GM23338 (cell line): ENCODE measurements at places on chromosomes 3 and 15. TPM values are rescaled to one million over a fixed set of nuclear protein-coding genes. Genes with fewer than 3 reads are reported as not detected.

GRCh38 chr3:100650651-100651619 lies 41.5 kb downstream of the ADGRG7 start:
- no peak for DNase-seq
- no peaks in the 10 kb centered on the region for H3K36me3 ChIP-seq
- no peak overlapping the region for H3K4me3 ChIP-seq

GRCh38 chr3:141870091-141870687 lies 6.3 kb upstream of the ATP1B3 start:
- H3K4me3 ChIP-seq, result no peak overlapping the region
- no peak overlapping the region for H3K27ac ChIP-seq
- H3K36me3 ChIP-seq, result no peaks in the 10 kb centered on the region
- H3K4me1 ChIP-seq, result no peaks in the 10 kb centered on the region
- no peak for DNase-seq

DNA sequence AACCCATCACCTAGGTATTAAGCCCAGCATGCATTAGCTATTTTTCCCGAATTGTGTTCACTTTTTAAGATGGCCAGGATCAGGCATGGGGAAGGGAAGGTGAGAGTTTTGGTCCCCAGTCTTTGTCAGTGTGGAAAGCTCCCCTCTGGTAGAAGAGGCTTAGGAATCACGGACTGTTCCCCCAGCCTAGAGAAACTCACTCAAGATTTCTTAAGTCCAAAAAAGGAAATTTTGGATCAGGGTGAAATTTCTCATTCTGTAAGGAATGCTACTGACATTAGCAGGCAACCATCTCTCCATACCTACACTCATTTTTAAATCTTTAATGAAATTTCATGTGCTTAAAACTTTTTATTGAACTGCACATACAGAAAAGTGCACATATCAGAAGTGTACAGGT lies 70.3 kb upstream of the GALNT15 start:
- no peak overlapping the region for H3K4me3 ChIP-seq
- no peak overlapping the region for H3K27ac ChIP-seq
- H3K27me3 ChIP-seq, result no peaks in the 10 kb centered on the region

The DNAH1 gene
- 0.35 and 1.8 TPM in 2 replicates for total RNA-seq

DNA sequence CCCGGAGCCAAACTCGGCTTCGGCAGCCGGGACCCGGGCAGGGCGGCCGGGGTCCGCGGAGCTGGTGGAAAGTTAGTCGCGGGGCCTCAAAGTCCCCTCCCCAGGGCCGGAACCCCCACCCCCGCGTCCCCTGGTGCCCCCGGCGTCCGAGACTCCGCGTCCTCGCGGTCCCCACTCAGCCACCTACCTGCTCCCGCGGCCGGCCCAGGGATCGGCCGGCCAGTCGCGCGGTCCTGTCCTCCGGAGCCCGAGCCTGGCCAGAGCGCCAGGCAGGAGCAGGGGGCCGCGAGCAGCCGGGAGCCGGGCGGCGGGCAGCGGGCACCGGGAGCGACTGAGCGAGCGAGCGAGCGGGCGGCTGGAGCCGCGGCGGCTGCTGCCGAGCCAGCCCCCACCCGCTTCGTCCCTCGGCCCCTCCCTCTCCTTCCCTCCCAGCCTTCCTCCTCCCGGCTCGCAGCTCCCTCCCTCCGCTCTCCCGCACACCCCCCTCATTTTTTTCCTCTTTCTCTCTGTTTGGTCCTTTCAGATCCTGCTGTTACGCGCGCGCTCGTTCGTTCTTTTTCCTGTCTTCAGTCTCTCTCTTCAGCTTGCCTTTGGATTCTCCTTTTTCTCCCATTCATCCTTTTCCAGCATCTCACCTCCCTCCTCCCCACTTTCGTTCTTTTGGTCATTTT lies at the start of gene MEGF11:
MEGF11 (minus strand) TSS at position 333 of the 671 bp plus-strand sequence. CDS start 125,347 bp downstream, outside the sequence.
- H3K27me3 ChIP-seq, result peaks cover 87% of the 10 kb centered on the region
- peaks cover 39% of the 10 kb centered on the region for H3K4me1 ChIP-seq
- no peaks in the 10 kb centered on the region for H3K36me3 ChIP-seq
- H3K27ac ChIP-seq, result no peak within 1 kb of the TSS
- DNase-seq, result peak; percentile 87

The NR1I2 gene
- total RNA-seq, result 3.9 and 4.4 TPM in 2 replicates

GRCh38 chr3:52443268-52443610 lies 1.7 kb downstream of the SEMA3G start:
- H3K27ac ChIP-seq, result no peak overlapping the region
- no peaks in the 10 kb centered on the region for H3K36me3 ChIP-seq
- no peak overlapping the region for H3K4me3 ChIP-seq
- no peaks in the 10 kb centered on the region for H3K27me3 ChIP-seq

DNA sequence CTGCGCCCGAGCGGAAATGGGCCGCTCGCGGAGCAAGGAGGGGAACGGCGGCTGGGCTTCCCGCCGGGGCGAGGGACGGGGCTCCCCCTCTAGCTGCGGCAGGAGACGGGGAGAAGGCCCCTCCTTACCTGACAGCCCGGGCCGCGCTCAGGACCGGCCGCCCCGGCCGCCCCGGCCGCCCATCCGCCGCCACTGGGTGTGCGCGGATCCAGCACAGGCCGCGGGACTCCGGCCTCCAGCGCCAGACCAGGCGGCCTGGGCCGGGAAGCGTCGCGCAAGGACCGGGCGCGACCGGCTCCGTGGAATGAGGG lies 296 bp downstream of the TPRA1 start:
- H3K27ac ChIP-seq, result no peak overlapping the region
- DNase-seq, result peak; percentile 45
- peak overlapping the region; percentile 80 for H3K4me3 ChIP-seq
- peaks cover 5% of the 10 kb centered on the region; the same call in 1 of the 2 replicates for H3K27me3 ChIP-seq
- peaks cover 13% of the 10 kb centered on the region for H3K4me1 ChIP-seq

DNA sequence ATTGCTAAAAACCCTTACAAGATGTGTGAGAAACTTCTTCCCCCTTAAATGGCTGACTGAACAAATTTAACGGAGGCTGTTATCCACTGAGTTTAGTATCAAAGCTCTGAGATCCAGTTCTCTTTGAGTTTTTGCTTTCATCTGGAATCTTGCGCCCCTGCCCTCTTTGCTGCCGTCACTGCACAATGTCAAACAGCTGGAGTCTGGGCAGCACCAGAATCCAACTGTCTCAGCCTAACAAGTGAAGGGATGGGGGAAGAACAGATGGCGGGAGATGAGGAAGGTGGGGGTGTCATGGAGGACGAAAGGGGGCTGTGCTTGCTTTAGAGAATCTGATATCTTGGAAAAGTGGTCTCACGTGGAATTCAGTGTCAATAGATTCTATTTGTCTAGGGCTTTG lies 7.0 kb upstream of the BOC start:
- H3K27me3 ChIP-seq, result no peaks in the 10 kb centered on the region
- peaks cover 5% of the 10 kb centered on the region; the same call in 1 of the 2 replicates for H3K4me1 ChIP-seq
- H3K4me3 ChIP-seq, result no peak overlapping the region
- DNase-seq, result no peak
- no peaks in the 10 kb centered on the region for H3K36me3 ChIP-seq

GRCh38 chr3:197064771-197065170 lies 35.2 kb upstream of the MELTF start:
- H3K27ac ChIP-seq, result no peak overlapping the region
- H3K36me3 ChIP-seq, result peaks cover 3% of the 10 kb centered on the region; the same call in 1 of the 2 replicates
- H3K4me1 ChIP-seq, result no peaks in the 10 kb centered on the region

DNA sequence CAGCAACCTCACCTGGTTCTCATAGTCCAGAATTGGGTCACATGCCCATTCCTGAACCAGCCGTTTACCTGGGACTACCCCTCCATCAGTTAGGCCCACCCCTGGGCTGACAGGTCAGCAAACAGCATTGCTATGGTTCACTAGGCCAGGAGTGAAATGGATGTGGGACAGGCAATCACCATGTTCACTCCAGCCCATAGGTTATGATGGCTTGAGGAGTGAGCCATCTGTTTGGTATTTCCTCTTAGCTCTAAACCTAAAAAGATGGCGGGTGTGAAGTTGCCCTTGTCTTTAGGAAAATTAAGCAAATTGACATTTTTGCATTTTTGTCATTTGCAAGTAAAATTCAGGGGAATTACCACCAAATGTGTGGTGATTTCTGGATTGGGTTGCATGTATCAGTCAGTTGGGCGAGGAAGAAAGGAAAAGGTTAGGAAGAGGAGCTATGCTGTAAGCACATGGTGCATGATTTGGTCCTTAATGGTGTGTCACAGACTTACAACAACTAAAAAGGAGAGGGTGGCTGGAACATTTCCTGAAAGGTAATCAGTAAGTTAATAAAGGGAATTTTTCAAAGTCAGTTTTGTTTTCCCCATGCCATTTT lies 17.2 kb downstream of the NXPE3 start:
- H3K27me3 ChIP-seq, result no peaks in the 10 kb centered on the region
- H3K4me3 ChIP-seq, result no peak overlapping the region
- no peak overlapping the region for H3K27ac ChIP-seq
- 0 out of 2 replicates have a peak, but pooled peaks cover 4% of the 10 kb centered on the region for H3K4me1 ChIP-seq

- no peak for DNase-seq
- no peaks in the 10 kb centered on the region for H3K27me3 ChIP-seq
- no peaks in the 10 kb centered on the region for H3K36me3 ChIP-seq
- H3K4me1 ChIP-seq, result no peaks in the 10 kb centered on the region; the same call in 1 of the 2 replicates
- H3K27ac ChIP-seq, result no peak overlapping the region
- no peak overlapping the region for H3K4me3 ChIP-seq
These were observed 25.8 kb downstream of the P2RY1 start for GRCh38 chr3:152860736-152861135.

DNA sequence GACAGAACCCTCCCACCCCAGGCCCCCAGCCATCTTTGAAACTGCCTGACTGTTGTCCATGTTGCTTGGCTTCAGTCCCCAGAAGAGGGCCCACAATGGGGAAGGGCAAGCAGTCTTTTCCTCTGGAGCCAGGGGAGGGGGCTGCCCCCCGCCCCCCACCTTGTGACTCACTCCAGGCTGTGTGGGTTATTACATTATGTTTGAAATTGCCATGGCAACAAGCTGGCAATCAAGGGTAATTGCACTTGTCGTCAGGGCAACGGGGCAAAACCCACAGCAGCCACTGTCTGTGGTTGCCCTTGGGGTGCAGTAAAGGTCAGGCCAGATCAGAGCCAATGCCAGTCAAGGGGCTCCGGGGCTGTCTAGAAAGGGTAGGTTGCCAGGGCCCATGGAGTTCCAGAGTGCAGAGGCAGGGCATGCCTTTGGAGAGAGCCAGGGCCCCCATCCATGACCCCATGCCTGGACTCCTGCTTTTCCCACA lies 3.1 kb upstream of the CAMKV start:
- H3K27ac ChIP-seq, result no peak overlapping the region
- H3K27me3 ChIP-seq, result no peaks in the 10 kb centered on the region
- peaks cover 9% of the 10 kb centered on the region for H3K4me1 ChIP-seq
- no peak overlapping the region for H3K4me3 ChIP-seq
- DNase-seq, result no peak

DNA sequence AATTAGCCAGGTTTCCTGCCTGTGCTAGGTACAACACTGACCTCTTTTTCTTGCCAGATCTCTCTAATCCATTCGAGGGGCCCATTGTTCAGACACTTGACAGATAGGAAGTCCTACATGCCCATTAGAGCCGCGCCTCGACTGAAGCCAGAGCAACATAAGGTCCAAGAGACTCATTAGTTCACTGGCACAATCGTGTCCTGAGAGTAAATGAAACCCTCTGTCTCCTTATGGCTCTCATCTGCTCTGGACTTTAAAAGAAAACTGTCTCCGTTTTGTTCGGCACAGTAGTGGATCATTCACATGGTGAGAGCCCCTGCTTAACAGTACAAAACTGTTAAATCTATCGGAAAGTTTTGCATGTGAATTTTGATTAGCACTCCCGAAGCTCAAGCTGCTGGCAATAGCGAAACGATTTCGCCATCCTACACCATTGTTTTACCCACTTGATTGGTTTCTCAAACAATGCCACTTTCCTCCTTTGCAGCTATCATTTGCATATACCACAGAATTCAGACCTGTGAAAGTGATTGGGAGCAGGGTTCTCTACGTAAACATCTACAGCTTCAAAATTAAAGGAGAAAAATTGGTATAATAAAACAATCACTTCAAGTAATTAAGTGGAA lies 19.0 kb upstream of the C15orf61 start:
- no peaks in the 10 kb centered on the region for H3K27me3 ChIP-seq
- no peak overlapping the region for H3K27ac ChIP-seq
- no peaks in the 10 kb centered on the region for H3K36me3 ChIP-seq
- no peak overlapping the region for H3K4me3 ChIP-seq
- peaks cover 17% of the 10 kb centered on the region; the same call in 1 of the 2 replicates for H3K4me1 ChIP-seq

The B2M gene
- 167 and 183 TPM in 2 replicates for total RNA-seq

GRCh38 chr3:17158941-17159682 lies 274.4 kb downstream of the PLCL2 start:
- no peak overlapping the region for H3K4me3 ChIP-seq
- no peaks in the 10 kb centered on the region for H3K4me1 ChIP-seq
- H3K27ac ChIP-seq, result no peak overlapping the region
- DNase-seq, result no peak
- no peaks in the 10 kb centered on the region for H3K36me3 ChIP-seq

- peak; percentile 72 for DNase-seq
- H3K27me3 ChIP-seq, result peaks cover 17% of the 10 kb centered on the region
- no peaks in the 10 kb centered on the region for H3K36me3 ChIP-seq
- peaks cover 8% of the 10 kb centered on the region for H3K4me1 ChIP-seq
These were observed at the start of gene ATP11B for GRCh38 chr3:182792901-182793662. Gene ATP11B, plus strand, starts transcription at chr3:182793504. Its CDS starts 256 bp downstream, at chr3:182793760.

The CEMIP gene
- total RNA-seq, result 2.1 and 4.1 TPM in 2 replicates

GRCh38 chr3:138939561-138940241 lies 7.2 kb downstream of the FOXL2 start:
- H3K27ac ChIP-seq, result no peak overlapping the region
- peaks cover 66% of the 10 kb centered on the region for H3K4me1 ChIP-seq
- peak; percentile 84 for DNase-seq

DNA sequence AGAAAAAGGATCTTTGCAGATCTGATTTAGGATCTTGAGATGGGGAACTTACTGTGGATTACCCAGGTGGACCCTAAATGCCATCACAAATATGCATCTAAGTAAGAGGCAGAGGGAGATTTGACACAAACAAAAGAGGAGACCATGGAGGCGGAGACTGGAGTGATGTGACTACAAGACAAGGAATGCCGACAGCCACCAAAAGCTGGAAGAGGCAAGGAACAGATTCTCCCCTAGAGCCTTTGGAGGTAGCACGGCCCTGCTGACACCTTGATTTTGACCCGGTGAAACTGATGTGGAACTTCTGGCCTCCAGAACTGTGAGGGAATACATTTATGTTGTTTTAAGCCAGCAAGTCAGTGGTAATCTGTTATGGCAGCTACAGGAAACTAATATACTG lies 44.0 kb downstream of the GASK1A start:
- no peak overlapping the region for H3K4me3 ChIP-seq
- DNase-seq, result peak; percentile 38
- H3K36me3 ChIP-seq, result no peaks in the 10 kb centered on the region
- no peaks in the 10 kb centered on the region for H3K27me3 ChIP-seq
- H3K4me1 ChIP-seq, result peaks cover 4% of the 10 kb centered on the region; the same call in 1 of the 2 replicates

The GOLGA8S gene
- not detected in 2 replicates for total RNA-seq

GRCh38 chr3:189455641-189456417 lies 175.4 kb upstream of the TP63 start:
- H3K4me3 ChIP-seq, result no peak overlapping the region
- H3K27me3 ChIP-seq, result no peaks in the 10 kb centered on the region
- H3K27ac ChIP-seq, result no peak overlapping the region
- H3K36me3 ChIP-seq, result no peaks in the 10 kb centered on the region
